ENCODE measurements at places on chromosomes 4 and X.

GRCh38 chr4:148831945-148832344, 389.7 kb upstream of the NR3C2 start:
- no peak for DNase-seq

GRCh38 chrX:9665113-9665512, 100.5 kb downstream of the GPR143 start:
- DNase-seq: no peak

DNA sequence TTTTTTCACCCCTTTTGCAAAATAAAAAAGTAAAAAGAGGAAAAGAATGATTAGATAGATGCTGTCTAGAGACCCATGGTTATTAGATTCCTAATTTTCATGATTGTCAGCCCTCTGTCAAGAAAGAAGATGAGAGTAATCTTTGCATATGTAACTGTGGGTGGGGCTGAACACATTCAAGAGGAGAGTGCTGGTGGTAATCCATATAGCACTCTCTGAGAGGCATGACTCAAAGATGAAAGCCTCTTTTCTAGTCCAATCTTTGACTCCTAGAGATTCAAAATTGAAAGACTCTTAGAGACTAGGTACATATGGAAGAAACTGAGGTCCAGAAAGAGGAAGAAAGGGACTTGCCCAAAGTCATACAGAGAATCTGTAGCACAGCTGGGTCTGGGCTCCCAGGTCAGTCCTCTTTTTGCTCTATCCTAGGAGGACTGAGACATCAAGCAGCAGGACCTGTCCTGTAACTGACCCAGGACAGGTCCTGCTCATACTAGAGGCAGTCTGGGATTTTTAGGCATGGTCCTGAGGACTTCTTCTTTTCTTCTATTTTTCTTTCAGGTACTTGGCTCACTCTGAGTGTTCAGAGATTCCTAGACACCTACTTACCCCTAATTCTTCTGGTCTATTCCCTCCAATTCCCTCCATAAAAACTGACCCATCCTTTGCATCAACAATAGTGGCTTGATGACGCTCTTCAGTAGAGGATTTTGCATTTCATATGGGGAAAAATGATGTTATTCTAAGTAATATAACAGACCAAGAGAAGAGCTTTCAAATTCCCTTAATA, 23.8 kb downstream of the VSIG4 start:
- no peak for DNase-seq

DNA sequence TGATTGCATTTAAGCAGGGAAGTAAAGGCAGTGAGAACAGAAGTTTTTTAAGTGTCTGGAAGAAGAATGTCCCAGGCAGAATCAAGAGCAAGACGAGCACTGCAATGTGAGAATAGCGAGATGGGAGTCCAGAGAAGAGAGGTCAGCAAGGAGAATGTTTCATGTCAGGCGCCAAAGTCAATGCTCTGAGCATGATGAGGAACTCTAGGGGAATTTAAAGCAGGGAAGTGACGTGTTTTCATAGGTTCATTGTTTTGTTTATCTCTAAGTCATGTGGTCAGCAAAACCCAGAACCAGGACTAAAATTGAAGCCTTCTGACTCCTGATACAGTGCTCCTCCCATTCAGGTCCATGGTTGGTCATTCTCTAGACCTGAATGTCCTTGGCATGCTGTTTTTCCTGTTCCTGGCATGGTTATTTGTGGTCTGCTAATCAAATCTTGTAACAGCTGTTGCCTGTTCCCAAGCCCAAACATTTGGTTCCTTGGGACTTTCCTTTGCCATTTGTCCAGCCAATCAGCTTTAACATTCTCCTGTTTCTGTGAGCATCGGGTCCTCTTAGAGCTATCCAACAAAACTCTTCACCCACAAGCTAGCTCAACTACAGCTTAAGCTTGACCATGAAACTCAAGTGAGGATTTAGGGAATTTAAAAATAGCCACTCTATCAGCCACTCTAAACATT, 37.7 kb downstream of the PTCHD1 start:
- no peak for DNase-seq

DNA sequence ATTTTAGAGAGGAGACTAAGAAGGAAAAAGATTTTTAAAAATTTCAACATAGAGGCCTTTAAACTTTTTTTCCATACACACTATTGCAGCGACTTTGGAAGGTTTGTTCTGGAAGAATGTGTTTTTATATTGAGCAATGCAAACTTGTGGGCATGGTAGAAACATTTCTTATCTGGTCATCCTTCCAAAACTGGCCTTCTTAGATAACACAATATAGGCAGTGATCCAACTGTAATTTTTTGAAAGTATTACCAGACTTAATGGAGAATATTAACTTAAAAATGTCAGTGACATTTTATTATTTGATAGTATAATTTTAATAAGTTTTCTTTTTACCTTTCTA, 25.6 kb downstream of the FHDC1 start:
- no peak for DNase-seq

- no peak for DNase-seq
These were observed 60.5 kb upstream of the PGRMC2 start for GRCh38 chr4:128347930-128348660.

DNA sequence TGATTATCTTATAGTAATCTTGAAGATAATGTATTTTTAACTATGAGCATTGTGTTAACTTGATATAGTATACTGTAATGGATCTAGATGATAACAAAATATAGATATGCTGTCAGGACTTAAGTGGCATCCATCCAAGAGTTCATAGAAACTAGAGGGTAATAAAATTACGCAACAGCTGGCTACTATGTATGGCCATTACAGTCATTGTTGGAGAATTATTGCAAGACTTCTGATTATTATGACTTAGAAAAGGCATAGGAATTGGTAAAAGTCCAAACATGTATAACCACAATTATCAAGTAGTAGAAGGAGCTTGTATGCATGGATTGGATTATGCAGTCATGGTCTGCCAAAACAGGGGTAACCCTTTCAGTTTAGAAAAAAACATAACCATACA, 9.5 kb downstream of the OGT start:
- no peak for DNase-seq

- DNase-seq: no peak
These were observed 907.8 kb downstream of the STPG2 start for GRCh38 chr4:97235521-97235920.

DNA sequence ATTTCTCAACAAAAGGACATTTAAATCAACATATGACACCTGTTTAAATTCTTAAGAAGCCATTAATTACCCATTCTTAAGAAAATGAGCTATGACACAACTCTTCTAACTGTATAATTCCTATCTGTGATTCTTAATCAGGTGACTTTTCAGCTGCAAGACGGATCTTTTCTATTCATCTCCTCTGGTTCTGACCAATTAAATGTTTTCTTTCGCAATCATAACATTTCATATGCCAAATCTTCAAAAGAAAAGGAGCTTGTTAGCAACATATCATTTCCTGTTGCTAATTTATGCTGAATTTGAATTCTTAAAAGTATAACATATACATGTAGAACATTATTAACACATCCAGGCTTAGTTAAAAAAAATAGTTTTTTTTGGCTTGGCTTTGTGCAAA, 62.5 kb downstream of the SEL1L3 start:
- no peak for DNase-seq

- no peak for DNase-seq
These were observed 1.3 kb downstream of the QDPR start for GRCh38 chr4:17510582-17510981.

DNA sequence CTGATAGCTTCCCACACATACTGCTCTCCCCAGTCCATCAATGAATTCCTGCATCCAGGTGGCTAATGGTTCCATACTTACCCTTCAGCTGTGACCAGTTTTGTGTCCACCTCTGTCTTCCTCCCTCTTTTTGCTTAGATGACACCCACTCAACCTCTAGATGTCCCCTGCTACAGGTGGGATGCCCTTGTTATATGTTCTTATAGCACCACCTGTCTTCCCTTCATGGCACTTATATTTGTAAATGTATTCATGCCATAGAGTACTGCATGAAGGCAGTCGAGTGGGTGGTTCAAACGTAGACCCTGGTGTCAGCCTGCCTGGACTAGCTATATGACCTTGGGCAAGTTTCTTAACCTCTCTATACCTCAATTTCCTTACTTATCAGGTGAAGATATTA, 6.5 kb upstream of the USP46 start:
- DNase-seq: no peak

DNA sequence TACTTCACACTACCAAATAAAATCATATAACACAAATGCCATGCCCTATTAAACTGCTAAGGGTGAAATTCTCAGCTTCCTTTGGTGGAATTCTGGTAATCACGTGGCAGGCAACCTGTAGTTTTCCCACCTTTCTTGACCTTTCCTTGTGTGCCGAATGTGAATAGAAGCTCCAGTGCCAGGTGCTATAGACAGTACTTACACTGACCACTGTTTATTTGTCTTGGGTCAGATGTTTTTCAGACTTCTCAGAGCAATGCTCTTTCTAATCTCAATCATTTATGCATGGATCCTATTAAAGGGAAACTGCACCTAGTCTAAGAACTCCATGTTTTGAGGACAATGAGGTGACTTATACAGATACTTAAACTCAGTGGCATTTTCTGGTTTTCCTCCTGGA, 296.8 kb upstream of the DIAPH2 start:
- no peak for DNase-seq

- DNase-seq: no peak
These were observed 216.7 kb downstream of the IL13RA2 start for GRCh38 chrX:114800719-114801118.

- DNase-seq: no peak
These were observed 34.3 kb downstream of the PAPSS1 start for GRCh38 chr4:107685740-107686139.

- no peak for DNase-seq
These were observed 248.1 kb upstream of the PPARGC1A start for GRCh38 chr4:24137671-24138601.

Measured in GM18507 (cell line).